ENCODE measurements at places on chromosomes 11 and 22. TPM values are rescaled to one million over a fixed set of nuclear protein-coding genes. Genes with fewer than 3 reads are reported as not detected.
A peak's percentile ranks its signal among the peaks of the same experiment; 100 is the strongest.

The ISX gene
- not detected for total RNA-seq

The ZNF215 gene
- total RNA-seq: 1.5 TPM

The OR5B21 gene
- not detected for total RNA-seq

- no peak overlapping the region for H3K4me3 ChIP-seq
- no peak overlapping the region for H3K27ac ChIP-seq
- no peak for DNase-seq
- H3K27me3 ChIP-seq: no peaks in the 10 kb centered on the region
- H3K4me1 ChIP-seq: peaks cover under 1% of the 10 kb centered on the region
These were observed 11.4 kb downstream of the TAGLN start for GRCh38 chr11:117210620-117211019.

GRCh38 chr11:1308743-1309497 lies 512 bp downstream of the TOLLIP start:
- DNase-seq: no peak
- H3K27me3 ChIP-seq: no peaks in the 10 kb centered on the region
- H3K27ac ChIP-seq: peak overlapping the region; percentile 64
- H3K36me3 ChIP-seq: no peaks in the 10 kb centered on the region
- H3K4me1 ChIP-seq: peaks cover 46% of the 10 kb centered on the region

The SYCE3 gene
- total RNA-seq: not detected

DNA sequence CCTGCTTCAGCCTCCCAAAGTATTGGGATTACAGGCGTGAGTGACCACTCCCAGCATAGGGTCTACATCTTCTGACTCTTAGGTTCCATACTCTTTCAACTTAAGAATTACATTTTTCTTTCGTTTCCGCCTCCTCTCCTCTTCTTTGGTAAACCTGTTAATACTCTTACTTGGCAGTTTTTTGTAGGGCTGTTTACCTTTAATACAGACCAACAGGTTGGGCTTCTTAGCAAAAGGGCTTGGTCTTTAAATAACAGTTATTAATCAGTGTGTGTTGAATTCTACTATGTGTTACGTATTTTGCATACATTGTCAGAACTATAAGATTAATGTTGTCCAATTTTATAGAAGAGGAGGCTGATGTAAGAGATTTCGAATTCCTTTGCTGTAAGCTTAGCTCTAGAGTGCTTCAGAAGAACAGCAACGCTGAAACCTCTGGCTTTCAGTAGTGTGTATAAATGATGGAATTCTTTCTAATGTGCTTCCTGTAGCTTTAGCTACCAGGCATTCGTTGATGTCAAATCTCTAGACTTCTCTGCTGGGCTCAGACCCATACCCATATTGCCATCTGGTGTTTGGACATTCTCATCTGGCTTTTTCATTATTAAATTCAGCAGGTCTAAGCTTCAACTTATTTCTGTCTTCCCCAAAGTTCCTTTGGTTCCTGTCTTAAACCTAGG lies 3.1 kb downstream of the FDX1 start:
- H3K27ac ChIP-seq: no peak overlapping the region
- H3K36me3 ChIP-seq: peaks cover 4% of the 10 kb centered on the region
- no peak overlapping the region for H3K4me3 ChIP-seq

DNA sequence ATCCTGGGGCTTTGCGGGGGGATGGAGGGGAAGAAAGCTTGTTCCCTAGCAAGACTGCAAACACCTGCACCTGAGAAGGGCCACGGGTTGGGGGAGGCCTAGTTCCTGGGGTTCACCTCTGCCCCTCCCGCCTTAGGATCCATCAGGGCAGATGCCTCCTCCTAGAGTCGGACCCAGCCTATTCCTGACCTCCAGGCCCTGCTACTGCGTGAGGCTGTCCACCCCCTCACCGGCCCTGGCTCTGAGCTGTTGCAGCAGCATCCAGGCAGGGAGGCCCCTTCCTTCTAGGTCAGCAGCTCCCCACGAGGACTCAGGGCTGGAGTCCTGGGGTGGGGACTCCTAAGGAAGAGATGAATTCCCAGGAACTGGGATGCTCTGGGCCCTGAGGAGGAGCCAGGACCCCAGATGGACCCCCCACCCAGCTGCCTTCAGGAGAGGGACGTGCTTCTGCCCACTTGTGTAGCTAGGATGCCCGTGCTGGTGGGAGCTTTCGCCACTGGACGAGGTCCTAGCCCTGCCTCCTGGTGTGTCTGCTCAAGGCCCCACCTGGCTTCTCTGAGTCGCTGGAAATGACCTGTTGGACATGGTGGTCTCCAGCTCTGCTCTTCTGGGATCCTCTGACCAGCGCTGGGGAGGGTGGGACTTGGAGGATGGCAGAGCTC lies 10.3 kb downstream of the MRGPRF start:
- peaks cover 49% of the 10 kb centered on the region for H3K36me3 ChIP-seq
- H3K27me3 ChIP-seq: no peaks in the 10 kb centered on the region
- H3K4me1 ChIP-seq: peaks cover 42% of the 10 kb centered on the region
- no peak for DNase-seq
- peak overlapping the region; percentile 93 for H3K27ac ChIP-seq

DNA sequence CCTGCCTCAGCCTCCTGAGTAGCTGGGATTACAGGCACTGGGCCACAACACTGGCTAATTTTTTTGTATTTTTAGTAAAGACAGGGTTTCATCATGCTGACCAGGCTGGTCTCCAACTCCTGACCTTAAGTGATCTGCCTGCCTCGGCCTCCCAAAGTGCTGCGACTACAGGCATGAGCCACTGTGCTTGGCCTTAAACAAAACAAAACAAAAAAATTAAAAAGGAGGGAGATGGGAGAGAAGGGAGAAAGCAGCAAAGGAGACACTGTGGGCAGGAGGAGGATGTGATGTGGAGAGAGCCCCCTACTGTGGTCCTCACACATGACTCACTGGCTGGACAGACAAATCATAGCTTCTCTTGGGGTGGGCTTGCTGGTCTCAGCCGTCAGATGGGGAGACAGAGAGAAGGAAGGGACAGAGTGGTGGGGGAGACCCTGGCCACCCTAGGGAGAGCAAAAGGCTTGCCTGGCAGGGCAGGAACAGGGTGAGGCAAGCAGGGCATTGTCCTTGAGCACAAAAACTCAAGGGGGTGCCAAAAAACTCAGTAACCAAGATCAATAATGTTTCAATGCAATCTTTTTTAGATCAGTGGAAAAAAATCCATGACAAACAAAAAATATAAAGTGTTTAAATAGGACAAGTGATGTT lies 31.6 kb downstream of the TPST2 start:
- no peak overlapping the region for H3K4me3 ChIP-seq
- no peaks in the 10 kb centered on the region for H3K27me3 ChIP-seq
- H3K27ac ChIP-seq: no peak overlapping the region
- no peak for DNase-seq

The FIBP gene
- 111 TPM for total RNA-seq

DNA sequence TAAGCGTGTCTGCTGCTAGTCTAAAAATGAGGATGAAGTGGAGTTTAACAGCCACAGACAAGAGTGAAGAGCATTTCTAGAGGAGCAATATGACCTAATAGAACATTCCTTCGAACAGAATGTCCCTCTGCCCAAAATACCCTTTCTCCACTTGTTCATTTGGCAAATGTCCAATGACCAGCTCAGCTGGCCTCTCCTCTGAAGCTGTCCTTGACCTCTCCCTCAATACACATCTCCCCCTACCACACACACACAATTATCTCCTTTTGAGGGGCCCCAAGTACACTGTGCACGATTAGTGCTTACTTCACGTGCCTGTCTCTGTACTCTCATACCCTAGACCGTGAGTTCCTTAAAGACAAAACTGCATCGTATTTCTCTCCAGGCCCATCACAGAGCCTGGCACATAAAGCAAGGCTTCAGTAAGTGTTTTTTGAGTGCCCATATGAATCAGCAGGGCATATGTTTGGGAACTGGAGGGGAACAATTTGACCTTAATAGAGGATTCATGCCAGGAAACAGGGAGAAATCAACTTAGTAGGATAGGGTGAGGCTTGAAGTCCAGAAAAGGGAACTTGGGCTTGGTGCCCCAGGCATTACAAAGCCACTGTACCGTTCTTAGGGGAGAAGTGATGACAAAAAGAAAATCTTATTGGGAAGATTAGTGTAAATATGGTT lies 18.1 kb upstream of the NCAM1 start:
- H3K27me3 ChIP-seq: no peaks in the 10 kb centered on the region
- no peak for DNase-seq
- H3K27ac ChIP-seq: no peak overlapping the region
- H3K4me1 ChIP-seq: peaks cover 12% of the 10 kb centered on the region
- no peak overlapping the region for H3K4me3 ChIP-seq
- no peaks in the 10 kb centered on the region for H3K36me3 ChIP-seq

The IFITM10 gene
- total RNA-seq: 27.2 TPM

The F2 gene
- not detected for total RNA-seq

GRCh38 chr11:46279126-46280099 lies 2.0 kb downstream of the CREB3L1 start:
- H3K27ac ChIP-seq: no peak overlapping the region
- no peak for DNase-seq

DNA sequence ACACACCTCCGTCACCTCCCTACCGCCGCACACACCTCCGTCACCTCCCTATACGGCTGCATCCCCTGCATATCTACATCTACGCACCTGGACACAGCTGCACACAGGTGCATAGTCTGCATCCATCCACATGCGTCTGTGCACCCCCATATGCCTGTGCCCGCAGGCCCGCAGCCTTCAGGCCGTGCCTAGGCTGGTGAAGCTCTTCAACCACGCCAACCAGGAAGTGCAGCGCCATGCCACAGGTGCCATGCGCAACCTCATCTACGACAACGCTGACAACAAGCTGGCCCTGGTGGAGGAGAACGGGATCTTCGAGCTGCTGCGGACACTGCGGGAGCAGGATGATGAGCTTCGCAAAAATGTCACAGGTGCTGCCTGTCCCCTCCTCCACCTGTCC lies 4.8 kb downstream of the PKP3 start:
- peaks cover 7% of the 10 kb centered on the region for H3K4me1 ChIP-seq
- no peak for DNase-seq
- H3K27ac ChIP-seq: no peak overlapping the region
- H3K4me3 ChIP-seq: no peak overlapping the region

GRCh38 chr22:27132400-27132799 lies 475.0 kb downstream of the MIAT start:
- no peak for DNase-seq
- no peaks in the 10 kb centered on the region for H3K36me3 ChIP-seq
- H3K27me3 ChIP-seq: no peaks in the 10 kb centered on the region
- H3K4me3 ChIP-seq: no peak overlapping the region

The ANO1 gene
- total RNA-seq: 161 TPM

DNA sequence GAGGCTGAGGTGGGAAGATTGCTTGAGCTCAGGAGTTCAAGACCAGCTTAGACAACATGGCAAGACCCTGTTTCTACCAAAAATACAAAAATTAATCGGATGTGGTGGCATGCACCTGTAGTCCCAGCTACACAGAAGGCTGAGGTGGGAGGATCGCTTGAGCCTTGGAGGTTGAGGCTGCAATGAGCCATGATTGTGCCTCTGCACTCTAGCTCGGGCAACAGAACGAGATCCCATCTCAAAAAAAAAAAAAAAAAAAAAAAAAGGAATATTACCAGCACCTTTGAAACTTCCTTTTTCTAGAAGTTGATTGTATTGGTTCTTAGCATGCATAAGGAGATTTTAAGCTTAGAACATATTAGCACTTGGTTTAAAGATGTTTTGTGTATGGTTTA lies 11.4 kb downstream of the CRKL start:
- no peaks in the 10 kb centered on the region for H3K36me3 ChIP-seq
- no peak overlapping the region for H3K27ac ChIP-seq
- DNase-seq: no peak
- H3K4me3 ChIP-seq: no peak overlapping the region
- H3K27me3 ChIP-seq: no peaks in the 10 kb centered on the region

DNA sequence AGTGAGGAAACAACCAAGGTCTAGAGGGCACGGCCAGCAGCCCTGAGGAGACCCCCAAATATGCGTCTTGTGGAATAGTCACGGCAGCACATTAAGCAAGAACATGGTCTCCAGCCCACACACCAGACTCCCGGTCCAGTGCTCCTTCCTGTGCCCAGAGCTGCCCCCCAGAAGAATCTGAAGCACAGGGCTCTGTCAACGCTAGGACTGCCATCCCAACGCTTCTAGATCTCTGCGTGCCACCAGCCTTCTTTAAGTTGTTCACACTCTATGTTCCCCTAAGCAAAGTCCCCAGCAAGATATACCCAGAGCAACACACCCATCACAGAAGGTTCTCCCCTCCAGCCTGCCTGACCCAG lies 3.5 kb upstream of the SEC14L2 start:
- no peak overlapping the region for H3K27ac ChIP-seq
- H3K4me1 ChIP-seq: peaks cover 3% of the 10 kb centered on the region
- no peak for DNase-seq
- H3K4me3 ChIP-seq: no peak overlapping the region
- no peaks in the 10 kb centered on the region for H3K36me3 ChIP-seq

GRCh38 chr11:63779039-63779438 lies 10.5 kb upstream of the ZFTA start:
- H3K36me3 ChIP-seq: no peaks in the 10 kb centered on the region
- no peak for DNase-seq
- H3K4me1 ChIP-seq: no peaks in the 10 kb centered on the region
- no peak overlapping the region for H3K4me3 ChIP-seq

- H3K4me3 ChIP-seq: no peak overlapping the region
- H3K36me3 ChIP-seq: no peaks in the 10 kb centered on the region
- peak overlapping the region; percentile 54 for H3K27ac ChIP-seq
These were observed 10.5 kb upstream of the ZBED5 start for GRCh38 chr11:10868352-10868751.

GRCh38 chr11:126083829-126084607 lies 21.4 kb upstream of the CDON start:
- no peaks in the 10 kb centered on the region for H3K36me3 ChIP-seq
- no peak for DNase-seq
- no peak overlapping the region for H3K27ac ChIP-seq
- H3K4me3 ChIP-seq: no peak overlapping the region
- H3K4me1 ChIP-seq: no peaks in the 10 kb centered on the region

The C1QTNF5 gene
- total RNA-seq: 53.2 TPM

The NPAS4 gene
- 6.6 TPM for total RNA-seq

The TEX12 gene
- 0.54 TPM for total RNA-seq

DNA sequence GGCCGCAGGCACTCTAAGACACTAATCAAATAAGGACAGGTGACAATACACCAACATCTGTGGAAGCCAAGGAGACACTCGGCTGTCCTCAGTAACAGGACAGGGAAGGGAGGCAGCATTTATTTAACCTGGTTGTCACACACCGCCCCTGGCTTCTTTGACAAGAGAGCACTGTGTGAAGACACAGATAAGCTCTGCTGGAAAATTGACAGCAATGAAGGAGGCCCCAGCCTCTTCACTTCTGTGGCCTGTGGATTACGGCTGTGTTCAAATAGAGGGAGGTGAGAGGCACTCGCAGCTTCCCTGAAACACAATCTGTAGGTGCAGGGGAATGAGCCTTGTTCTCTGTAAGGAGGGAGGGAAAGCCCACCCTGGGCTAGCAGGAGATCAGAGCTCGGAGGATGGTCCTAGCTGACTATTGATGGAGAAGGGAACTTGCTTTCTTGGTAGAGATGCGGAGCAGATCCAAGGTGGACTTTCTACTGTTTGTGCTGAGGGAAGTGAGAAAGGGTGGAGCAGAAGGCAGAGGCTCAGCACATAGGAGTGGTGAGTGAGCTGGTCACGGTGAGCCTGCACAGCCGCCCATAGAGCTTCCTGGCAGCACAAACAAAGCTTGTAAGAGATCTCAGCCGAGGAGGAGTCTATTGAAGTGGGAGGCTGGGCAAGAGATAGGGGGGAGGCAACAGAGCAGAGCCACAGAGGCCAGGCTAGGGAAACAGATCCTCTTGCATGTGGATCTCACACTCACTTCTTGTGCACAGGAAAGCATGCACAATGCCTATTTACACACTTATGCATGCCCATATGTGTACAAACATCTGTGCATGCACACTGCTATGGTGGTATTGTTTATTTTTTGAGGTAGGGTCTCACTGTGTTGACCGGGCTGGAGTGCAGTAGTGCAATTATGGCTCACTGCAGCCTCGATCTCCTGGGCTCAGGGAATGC lies 114.6 kb upstream of the THY1 start:
- no peaks in the 10 kb centered on the region for H3K27me3 ChIP-seq
- no peak for DNase-seq
- no peaks in the 10 kb centered on the region for H3K4me1 ChIP-seq

Measured in thoracic aorta (tissue), 2 donors.